ENCODE measurements at places on chromosomes 12 and 14.

DNA sequence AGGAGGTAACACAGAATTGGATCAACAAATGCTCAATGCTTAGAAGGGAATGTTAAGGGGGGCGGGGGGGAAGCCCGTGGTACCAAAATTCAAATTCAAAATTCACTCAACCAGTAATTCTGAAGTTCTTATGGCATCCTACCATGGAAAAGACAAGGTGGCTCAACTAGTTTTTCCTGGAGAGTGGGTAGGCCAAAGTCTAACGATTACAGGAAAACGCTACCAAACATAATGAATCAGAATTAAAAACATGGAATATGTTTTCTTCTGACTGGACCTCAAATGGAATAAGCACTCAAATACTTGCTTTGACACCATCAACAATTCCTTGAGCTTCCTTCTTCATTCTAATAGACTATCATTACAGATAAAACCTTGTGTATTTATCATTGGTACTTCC lies 2.3 kb downstream of the NACA start:
- DNase-seq = no peak

- DNase-seq = no peak
These were observed 77.5 kb downstream of the FIGNL2 start for GRCh38 chr12:51771008-51771407.

DNA sequence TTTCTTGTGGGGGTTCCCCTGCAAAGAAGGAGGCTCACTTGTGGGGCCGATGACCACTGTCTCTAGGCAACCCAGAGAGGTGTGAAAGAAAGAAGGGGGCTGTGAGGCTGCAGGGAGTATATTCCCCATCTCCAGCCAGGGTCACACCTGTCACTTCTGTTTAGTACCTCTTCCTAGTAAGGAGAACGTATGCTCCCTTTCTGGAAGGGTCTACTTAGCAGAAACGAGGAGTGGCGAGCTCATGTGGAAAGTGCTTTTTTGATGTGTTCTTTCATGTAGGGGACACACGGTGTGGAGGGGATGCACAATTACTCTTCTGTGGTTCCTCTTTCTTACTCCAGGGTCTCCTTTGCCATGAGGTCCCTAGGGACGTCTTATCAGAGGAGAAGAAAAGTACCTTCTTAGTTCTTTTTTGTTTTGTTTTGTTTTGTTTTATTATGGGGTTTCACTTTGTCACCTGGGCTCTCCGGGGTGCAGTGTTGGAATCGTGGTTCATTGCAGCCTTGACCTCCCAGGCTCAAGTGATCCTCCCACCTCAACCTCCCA lies 58.3 kb downstream of the PRKCH start:
- no peak for DNase-seq

DNA sequence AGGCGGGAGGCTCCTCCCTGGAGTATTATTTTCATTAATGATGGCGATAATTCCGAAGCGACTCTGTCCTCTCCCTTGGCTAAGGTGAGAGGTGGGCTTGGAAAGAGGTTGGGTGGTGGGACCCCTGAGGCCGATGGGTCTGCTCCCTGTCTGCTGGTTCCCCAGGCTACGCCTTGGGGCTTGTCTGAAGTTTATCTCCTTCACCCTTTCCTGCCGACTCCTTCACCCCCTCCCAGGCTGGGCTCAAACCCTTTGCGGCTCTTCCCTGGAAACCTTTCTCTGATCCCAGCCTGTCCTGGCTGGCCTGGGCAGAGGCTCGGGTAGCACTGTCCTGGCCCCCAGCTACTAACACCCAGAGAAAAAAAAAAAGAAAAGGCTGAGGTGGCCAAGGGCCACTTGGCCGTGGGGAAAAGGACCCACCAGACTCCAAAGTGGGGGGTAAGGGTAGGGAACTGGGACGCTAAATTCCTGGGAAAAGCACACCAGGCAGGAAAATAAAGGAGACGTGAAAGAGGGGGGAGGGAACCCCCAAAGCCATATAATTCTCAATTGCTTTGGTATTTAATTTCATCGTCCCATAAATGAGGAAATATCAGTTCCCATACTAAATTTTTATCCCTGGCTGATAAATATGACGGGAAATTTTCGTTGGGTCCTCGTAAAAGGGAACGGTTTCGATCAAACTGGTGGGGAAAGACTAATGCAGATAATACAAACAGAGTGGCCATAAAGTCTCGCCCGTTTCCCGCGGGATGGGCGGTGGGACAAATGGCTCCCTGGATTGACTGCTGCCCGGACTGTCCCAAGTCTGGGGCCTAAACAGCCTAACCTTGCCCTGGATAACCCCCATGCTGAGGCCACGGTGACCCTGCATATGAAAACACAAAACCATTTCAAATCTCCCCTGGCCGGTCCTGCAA lies 2.0 kb upstream of the HOXC10 start:
- no peak for DNase-seq

GRCh38 chr12:107651571-107652449 lies 33.8 kb upstream of the PWP1 start:
- no peak for DNase-seq

GRCh38 chr12:43245947-43246346 lies 306.1 kb downstream of the ADAMTS20 start:
- no peak for DNase-seq

- no peak for DNase-seq
These were observed 163.9 kb upstream of the TMTC2 start for GRCh38 chr12:82522762-82523161.

- DNase-seq = no peak
These were observed 20.9 kb upstream of the HECTD1 start for GRCh38 chr14:31228533-31228932.

DNA sequence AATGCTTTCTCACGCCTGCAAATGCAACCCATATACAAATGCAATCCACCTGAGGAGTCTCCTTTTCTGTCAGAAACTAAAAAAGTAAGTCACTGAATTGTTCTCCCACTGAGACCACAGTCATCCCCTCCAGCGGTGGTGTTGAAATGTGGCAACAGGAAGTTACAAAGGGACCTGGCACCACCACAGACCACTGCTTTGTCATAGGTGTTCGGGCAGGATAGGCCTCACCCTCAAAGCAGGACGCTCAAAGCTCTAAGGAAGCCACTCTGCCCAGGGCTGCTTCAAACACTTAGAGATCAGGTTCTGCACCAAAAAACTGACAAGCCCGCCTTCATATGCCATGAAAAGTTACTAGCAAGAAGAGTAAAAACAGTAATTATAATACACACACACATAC lies 11.3 kb downstream of the PHLDA1 start:
- DNase-seq = no peak

DNA sequence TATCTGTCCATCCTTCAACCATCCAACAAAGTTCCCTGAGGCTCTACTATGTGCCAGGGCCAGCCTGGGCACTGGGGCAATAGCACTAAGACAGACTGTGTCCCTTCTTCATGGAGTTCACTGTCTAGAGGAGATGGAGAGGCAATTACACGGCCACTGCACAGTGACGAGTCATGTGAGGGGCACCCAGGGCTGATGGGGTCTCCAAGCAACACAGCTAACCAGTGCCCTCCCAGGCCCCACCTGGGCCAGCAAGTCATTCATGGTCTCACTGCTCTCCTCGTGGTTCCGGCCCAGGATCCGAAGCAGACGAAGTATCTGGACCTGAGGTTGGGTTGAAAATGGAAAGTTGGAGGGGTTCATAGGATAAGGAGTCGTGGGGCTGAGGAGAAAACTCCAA lies 2.7 kb downstream of the AP1G2 start:
- no peak for DNase-seq

DNA sequence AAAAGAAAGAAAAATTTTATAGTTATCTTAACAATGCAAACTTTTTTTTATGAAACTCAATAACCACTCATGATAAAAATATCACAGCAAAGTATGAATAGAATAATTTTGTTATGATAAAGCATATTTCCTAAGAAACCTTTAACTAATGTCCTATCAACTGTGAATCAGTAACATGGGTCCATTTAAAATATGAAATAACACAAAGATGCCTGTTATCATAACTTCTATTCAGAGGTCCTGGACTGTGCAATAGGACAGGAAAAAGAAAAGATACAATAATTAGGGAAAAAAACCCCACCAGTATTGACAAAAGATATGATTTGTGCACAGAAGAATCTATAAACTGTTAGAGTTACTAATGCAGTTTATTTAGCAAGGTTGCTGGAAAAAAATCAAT lies 245.4 kb downstream of the FOXN3 start:
- no peak for DNase-seq

DNA sequence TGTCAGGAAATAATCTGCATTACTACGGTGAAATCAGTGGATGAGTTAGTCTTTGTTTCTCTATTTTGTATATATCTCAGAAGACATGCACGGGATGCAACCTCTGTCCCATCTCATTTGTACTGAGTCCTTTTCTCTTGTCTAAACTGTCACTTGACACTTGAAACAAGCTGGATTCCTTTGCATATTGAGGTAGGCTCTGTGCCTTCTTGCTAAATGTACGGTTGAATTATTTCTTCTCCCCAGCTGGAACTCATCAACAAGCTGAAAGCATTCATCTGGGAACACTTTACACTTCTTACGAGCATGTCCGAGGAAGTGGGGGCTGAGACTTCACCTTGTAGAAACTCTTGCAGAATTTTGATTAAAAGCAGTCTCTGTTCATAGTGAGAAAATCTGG lies 119.5 kb downstream of the VEZT start:
- DNase-seq = no peak

GRCh38 chr12:50222275-50222783 lies 55.2 kb upstream of the CERS5 start:
- DNase-seq = peak; percentile 35

GRCh38 chr12:116157845-116158267 lies 119.6 kb downstream of the MED13L start:
- peak; percentile 49 for DNase-seq

DNA sequence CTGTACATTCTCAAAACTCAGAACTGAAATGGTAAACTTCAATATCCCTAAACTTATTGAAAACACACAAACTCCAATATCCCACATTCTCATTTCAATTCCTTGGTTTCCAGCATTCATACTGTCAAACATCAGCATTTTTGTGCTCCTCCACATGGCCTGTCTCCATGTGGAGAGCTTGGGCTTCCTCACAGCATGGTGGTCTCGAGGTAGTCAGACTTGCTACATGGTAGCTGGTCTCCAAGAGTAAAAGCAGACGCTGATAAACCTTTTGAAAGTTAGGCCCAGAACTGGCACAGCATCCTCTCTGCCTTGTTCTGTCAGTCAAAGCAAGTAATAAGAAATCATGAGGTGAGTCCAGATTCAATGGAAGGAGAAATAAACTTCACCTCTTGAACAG lies 70.5 kb downstream of the VCPKMT start:
- no peak for DNase-seq

DNA sequence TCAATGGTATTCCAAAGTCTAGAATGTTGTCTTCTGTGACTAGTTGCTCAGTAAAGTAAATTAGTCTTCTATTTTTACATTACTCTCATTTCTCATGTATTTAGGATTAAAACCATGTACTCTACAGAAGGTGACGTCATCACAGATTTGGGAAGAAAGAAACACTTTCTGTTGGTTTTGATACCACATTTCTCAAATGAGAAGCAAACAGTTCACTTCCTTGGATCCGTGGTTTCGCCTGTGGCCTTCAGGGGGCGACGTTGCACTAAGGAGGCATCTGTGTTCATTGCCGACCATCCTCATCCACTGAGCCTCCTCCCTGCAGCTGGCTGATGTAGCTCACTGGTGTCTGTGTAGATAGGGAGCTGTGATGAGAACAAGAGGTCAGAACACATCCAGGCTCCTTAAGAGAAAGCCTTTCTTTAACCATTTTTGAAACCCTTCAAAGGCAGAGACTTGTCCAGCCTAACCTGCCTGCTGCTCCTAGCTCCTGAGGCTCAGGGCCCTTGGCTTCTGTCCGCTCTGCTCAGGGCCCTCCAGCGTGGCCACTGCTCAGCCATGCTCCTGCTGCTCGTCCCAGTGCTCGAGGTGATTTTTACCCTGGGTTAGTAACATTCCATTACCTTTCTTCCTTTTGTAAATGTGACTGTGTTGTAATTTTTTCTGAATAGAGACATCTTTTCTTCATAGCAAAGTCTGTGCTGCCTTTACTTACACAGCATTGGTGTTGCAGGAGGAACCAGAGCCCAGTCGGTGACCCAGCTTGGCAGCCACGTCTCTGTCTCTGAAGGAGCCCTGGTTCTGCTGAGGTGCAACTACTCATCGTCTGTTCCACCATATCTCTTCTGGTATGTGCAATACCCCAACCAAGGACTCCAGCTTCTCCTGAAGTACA lies 220.6 kb upstream of the OR4E1 start:
- no peak for DNase-seq

GRCh38 chr12:100427078-100427477 lies 46.6 kb upstream of the NR1H4 start:
- no peak for DNase-seq

DNA sequence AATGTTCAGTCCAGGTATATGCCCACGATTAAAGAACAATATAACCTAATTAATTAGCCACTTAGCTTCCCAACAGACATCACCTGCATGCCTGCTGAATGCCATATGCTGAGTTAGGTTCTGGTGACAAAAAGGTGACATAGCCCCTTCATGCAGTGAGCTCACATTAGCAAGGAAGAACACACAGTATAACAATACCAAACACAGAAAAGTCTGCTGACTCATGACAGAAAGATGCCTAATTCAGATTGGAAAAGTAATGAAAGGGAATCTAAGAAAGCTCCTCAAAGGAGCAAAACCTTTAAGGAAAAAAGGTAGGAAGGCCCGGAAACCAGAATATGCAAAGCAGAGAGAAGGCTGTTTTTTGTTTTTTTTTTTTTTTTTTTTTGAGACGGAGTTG lies 59.0 kb downstream of the FERMT2 start:
- DNase-seq = no peak

DNA sequence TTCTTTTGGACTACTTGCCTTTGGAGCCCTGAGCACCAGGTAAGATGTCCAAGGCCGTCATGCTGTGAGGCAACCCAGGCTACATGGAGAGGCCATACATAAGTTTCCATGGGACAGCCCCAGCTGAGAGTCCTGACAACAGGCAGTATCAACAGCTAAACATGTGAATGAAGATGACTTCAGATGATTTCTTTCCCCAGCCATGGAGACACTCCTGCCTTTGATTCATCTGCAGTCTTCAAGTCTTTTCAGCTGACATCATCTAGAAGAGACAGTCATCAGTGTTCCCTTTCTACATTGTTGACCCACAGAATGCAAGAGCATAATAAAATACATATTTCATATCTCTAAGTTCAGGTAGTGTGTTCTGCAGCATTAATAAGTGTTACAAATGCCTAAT lies 398.7 kb downstream of the BTG1 start:
- no peak for DNase-seq

- no peak for DNase-seq
These were observed 10.5 kb downstream of the DCN start for GRCh38 chr12:91172096-91172495.

DNA sequence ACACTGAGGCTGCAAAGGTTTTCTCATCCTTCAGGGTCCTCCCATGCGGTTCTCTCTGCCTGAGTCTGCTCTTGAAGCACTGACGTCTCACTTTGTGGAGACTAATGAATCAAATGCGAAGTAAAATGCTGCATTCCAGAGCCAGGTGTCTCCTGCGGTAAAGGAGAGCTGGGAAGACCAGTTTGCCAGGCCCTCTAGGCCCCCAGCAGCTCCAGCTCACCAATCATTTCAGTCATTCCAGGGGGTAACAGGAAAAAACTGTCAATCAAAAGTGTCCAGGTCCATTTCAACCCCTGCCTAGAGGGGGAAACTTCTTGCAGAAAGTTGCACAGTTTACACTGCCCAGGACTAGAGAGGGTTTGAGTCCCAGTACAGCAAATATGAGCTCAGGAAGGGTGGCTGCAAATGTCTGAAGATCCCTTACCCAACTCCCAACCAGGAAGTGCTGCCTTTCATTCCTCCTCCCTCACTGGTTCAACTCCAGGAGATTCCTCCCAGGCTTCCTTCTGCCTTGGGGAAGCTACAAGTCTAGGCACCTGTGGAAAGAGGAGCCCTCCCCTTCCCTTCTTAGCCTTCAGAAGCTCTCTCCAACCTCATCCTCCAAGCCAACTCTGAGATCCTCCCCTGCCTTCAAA lies 2.7 kb upstream of the NXPH4 start:
- no peak for DNase-seq

- peak; percentile 46 for DNase-seq
These were observed 155.9 kb downstream of the ESRRB start for GRCh38 chr14:76531821-76532318.
